Fibroblast of skin of scalp (primary cell): ENCODE measurements at places on chromosomes 16 and 17.

GRCh38 chr17:66834919-66835454, at the start of gene CACNG5:
Gene CACNG5, plus strand, starts transcription at chr17:66835117. Its CDS starts 42,216 bp downstream, at chr17:66877333.
- no peak for DNase-seq

DNA sequence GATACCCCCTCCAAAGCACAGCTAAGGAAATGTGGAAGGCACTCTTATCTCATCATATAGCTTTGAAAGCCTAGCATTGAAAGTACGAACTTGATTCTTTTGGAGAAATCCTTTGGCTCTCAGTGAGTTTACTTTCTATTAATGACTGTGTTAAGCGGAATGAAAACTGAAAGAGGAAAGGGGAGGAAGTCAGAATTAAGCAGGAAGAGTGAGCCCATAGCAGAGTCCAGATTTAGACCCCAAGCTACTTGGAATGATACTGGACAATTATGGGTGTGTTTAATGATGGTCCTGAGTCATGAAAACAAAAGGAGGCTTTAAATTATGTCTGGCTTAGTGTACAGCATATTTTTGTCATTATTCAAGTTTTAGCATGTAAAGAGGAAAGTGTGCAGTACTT, 42.2 kb downstream of the TENT4B start:
- DNase-seq = peak; percentile 72

DNA sequence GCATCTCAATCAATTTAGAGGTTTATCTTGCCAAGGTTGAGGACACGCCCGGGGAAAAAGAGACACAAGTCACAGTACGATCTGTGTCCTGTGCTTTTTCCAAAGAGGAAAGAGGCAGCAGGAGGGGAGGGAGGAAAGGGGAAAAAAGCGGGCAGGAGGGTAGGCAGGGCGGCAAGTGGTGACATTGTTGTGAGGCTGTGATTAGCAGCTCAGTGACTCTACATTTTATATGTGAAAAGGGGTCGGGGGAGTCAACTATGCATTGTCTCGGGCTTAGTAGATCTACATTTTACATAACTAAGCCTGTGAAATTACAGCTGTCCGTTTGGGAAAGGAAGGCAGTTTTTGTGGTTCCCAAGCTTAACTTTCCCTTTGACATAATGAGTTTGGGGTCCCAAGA, 22.2 kb upstream of the RIPOR1 start:
- no peak for DNase-seq

- DNase-seq = peak; percentile 85
These were observed 309.4 kb downstream of the SEC14L1 start for GRCh38 chr17:77449908-77450741.

GRCh38 chr17:37824534-37825485, 80.0 kb upstream of the HNF1B start:
- DNase-seq = peak; percentile 92

- DNase-seq = peak; percentile 84
These were observed at the start of the genes CHTF8 and UTP4 for GRCh38 chr16:69132424-69133252. Gene CHTF8, minus strand, starts transcription at chr16:69132588. Its CDS starts 11,130 bp downstream, at chr16:69121458. Gene UTP4, plus strand, starts transcription at chr16:69132649. Its CDS starts 811 bp downstream, at chr16:69133460.

DNA sequence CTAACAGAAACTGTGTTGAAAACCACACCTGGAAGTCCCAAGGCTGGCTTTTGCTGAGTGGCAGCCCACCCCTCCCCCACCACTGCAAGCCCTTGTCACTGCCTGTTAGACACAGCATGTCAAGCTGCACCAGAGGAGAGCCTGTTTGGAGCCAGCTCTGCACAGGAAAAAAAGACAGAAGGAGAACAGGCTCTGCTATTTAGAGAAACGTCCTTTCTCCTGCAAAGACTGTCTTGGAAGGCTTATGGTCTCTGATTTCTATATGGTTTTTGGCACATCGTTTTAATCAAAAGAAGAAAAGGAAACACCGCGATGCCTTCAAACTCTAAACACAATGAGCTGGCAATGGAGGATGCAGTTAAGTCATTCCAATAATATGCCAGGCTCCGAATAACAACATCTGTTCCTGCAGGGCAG, 275.5 kb downstream of the MAP2K4 start:
- DNase-seq = peak; percentile 43

- DNase-seq = no peak
These were observed 17.3 kb downstream of the SLC35G3 start for GRCh38 chr17:35176897-35177296.

DNA sequence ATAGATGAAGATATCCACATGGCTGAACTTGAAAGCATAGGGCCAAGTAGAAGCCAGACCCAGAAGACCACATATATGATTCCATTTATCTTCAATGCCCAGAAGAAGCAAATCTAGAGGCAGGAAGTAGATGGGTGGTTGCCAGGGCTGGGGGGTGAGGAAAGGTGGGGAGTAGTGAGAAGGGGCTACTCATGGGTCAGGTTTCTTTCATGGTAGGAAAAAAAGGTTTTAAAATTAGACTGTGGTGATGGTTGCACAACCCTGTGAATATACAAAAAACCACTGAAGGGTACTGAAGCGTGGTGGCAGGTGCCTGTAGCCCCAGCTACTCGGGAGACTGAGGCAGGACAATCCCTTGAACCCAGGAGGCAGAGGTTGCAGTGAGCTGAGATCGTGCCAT, 5.4 kb downstream of the CD2BP2 start:
- no peak for DNase-seq

DNA sequence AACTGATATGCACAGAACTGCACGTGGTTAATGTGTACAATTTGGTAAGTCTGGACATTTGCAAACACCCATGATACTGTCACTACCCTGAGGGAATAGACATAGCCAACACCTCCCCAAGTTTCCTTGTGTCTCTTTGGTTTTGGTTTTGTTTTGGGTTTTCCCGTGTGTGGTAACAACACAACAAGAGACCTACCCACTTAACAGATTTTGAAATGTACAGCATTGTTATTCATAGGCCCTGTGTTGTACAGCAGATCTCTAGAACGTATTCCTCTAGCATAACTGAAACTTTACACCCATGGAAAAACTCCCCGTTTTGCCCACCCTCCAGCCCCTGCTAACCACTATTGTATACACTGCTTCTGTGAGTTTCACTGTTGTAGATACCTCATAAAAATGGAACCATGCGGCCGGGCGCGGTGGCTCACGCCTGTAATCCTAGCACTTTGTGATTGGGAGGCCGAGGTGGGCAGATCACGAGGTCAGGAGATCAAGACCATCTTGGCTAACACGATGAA, 76.3 kb upstream of the TBC1D3K start:
- DNase-seq = no peak

DNA sequence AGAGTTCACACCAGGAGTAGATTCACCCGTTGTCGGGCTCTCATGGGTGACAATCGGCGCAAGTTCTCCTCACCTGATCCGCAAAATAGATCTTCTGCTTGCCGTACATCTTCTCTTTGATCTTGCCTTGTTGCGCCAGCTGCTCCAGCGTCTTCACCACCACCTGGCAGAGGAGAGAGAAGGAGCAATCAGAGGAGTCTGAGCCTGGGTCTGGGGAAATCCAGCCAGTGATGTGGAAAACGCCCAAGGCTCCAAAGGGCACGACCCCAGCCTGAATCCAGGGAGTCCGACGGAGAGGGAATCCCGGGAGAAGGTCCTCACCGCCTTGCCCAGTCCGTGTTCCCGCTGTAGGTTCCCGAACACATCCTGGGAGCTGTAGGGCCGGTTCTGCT, 393 bp downstream of the PSMC3IP start:
- DNase-seq = no peak

GRCh38 chr16:21953541-21953902, 361 bp downstream of the UQCRC2 start:
- no peak for DNase-seq

GRCh38 chr16:86517652-86518258, 7.4 kb downstream of the FOXF1 start:
- DNase-seq = peak; percentile 55

DNA sequence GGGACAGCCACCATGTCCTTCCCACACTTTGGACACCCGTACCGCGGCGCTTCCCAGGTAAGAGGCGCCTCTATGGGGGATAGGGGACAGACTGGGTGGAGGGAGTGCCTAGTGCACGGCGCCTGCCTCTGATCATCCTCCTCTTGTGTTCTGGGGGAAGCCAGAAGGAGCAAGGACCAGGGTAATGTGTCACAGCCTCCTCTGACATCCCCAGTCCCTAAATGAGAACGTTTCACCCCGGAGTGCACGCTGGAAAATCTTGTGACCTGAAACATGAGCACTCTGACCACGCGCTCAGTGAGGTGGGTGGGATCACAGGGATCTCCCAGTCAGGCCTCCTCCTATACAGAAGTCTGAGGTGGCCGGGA, 1.1 kb downstream of the IRX6 start:
- DNase-seq = no peak
